ENCODE measurements at places on chromosomes 6 and 20.

GRCh38 chr20:50541606-50542041 is 31.4 kb downstream of the PTPN1 start:
- no peak for ATAC-seq

DNA sequence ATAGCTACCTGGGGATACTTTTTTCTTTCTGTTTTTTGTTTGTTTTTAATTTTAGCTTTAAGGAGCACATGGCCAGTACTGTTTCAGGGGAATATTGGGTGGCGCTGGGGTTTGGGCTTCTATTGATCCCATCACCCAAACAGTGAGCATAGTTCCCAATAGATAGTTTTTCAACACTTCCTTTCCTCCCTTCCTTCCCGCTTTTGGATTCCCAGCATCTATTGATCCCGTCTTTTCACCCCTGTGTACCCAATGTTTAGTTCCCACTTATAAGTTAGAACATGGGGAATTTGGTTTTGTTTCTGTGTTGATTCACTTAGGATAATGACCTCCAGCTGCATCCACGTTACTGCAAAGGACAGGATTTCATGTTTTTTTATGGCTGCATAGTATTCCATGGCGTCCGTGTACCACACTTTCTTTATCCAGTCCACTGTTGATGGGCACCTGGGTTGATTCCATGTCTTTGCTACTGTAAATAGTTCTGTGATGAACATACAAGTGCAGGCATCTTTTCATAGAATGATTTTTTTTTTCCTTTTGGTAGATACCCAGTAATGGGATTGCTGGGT is 20.1 kb downstream of the NQO2 start:
- no peak for ATAC-seq

- ATAC-seq, result no peak
These were observed 117.6 kb upstream of the RNF24 start for GRCh38 chr20:4132956-4133355.

DNA sequence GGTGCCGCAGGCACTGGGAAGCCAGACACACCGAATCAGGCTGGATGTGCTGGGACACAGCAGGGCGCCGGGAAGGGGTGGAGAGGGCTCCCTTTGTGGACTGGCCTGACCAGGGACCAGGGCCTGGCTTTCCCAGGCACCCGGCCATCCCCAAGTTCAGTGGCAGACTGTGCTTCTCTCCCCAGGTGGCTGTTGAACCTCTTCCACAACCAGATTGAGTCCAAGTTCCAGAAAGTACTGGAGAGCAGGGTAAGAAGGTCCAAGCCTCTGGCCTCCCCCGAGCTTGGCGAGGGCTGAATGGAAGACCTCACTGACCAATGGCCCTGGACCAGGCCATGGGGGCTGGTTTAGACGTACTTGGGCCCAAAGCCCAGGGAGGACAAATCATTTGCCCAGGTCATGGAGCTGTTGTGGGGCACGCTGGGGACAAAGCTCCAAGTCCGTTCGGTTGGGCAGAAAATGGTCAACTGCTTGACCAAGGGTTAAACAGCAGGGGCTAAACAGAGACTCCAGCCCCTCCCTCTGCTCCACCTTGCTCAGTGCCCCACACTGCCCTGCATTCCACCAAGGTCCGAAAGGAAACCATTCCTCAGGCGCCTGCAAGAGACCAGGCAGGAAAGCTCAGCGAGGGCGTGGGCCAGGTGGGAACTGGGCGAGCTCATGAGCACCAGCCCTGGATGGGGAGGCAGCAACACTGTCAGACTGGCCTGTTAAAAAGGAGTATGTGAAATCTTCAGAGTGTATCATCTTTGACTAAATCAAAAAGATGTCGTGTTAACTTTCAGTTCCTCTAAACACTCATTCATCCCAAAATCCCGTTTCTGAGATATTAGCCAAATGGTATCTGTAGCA is 9.1 kb downstream of the LBP start:
- no peak for ATAC-seq

- no peak for ATAC-seq
These were observed 32.9 kb downstream of the AHI1 start for GRCh38 chr6:135464634-135465033.

GRCh38 chr6:2622671-2623070 is 128.1 kb downstream of the MYLK4 start:
- no peak for ATAC-seq
